ENCODE measurements at places on chromosomes 11 and 22.
A peak's percentile ranks its signal among the peaks of the same experiment; 100 is the strongest.

DNA sequence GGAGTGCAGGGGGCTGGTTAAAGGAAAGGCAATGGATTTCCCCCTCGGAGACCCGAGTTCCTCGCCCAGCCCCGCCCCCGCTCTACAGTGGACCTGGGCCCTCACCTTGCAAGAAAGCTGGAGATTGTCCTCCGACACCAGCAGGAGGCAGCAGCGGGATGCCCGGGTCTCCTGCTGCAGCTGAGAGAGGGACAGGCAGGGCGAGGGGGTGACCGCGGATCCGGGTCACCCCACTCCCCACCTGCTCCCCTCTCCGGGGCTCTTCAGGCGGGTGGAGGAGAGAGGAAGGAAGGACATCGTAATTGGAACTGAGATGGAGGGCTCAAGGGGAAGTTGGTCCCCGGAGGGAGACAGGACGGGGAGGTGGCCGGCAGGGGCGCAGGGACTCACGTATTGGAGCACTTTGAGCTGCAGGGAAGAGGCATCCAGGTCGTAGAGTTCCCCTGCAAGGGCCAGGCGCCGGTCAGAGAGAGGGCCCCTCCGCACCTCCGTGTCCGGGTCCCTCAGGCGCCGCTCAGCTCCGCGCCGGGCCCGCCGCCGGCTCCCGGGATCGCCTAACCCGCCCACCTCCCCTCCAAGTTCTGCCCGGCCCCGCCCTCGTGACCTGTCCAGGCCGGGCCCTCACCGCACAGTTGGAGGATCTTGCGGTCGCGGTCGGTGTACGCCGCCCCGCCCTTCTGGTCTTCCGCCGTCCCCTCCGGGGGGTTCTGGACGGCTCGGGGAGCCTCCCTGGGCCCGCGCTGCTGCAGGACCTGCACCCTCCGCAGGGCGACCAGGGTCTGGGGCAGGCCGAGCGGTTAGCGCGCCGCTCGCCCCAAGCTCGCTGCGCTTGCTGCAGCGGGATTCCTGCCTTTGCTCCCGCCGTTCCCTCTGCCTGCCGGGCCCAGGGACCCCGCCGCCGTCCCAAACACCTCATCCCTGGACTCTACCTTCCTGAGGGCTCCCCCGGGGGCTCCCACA lies 84.1 kb downstream of the PDE2A start:
- DNase-seq = no peak

- no peak for DNase-seq
Observed at GRCh38 chr11:19895776-19896175, 183.1 kb downstream of the NAV2 start.

DNA sequence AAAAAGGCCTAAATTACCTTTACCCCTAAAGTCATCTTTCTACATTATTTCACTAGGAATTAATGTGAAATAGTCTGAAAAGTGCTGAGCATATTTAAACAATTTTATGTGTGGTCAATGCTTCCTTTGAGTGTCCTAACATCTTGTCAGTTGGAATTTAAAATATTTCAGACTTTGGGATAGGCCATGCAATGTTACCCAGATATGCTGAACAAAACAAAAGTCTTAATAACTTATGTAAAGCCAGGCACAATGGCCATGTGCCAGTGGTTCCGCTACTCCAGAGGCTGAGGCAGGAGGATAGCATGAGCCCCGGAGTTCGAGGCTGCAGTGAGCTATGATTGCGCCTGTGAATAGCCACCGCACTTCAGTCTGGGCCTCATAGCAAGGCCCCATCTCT lies 137.4 kb downstream of the CADM1 start:
- no peak for DNase-seq

GRCh38 chr11:61626580-61627380 lies 45.9 kb upstream of the SYT7 start:
- DNase-seq = no peak

- peak; percentile 15 for DNase-seq
Observed at GRCh38 chr22:33000342-33001280, 57.6 kb downstream of the SYN3 start.

GRCh38 chr11:47244448-47245350 lies 3.9 kb downstream of the ACP2 start:
- DNase-seq = no peak

DNA sequence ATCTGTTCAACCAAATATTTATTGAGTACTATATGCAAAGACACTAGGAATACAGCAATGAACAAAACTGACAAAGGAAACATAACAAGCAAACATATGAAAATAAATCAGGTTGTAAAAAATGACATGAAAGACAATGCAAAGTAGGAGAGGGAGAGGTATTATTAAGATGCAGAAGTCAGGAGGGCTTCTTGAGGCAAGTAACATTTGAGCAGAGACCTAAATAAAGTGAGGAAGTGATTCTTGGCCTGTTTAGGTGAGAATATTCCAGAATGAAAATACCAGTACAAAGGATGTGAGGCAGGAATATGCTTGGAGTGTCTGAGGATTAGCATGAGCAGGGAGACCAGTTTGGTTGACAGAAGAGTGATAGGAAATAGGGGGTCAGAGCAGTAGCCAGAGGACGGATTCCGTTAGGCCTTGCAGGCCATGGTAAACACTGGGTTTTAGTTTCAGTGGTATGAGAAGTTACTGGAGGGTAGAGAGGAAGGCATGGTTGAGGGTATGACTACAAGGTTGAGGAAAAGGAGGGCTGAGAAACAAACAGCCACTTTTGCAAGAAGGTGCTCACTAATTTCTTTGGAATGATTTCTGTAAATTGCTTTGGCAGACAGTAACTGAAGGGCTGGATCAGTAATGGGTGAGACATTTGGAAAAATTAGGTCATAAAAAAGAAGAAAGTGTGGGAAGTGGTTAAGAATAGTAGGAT lies 191.9 kb downstream of the SWAP70 start:
- DNase-seq = no peak

DNA sequence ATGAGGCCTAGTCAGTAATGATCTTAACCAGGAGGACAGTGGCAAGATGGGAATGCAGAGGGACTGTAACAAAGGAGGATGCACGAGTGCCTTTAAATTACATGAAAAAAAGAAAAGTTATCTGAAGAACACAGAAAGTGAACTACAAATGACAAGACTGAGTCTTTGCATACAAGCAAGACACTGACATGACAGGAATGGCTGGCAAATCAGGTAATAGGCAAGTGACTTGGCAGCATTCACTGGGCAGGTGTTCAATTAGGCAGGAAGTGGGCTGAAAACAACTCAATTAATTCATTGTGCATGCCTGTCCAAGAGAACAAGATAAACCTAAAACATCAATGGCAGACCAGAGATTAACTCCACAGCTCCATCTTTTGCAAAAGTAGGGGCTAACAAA lies 24.0 kb downstream of the SMCO4 start:
- DNase-seq = no peak

- no peak for DNase-seq
Observed at GRCh38 chr11:130523609-130524008, 75.2 kb downstream of the ADAMTS15 start.

DNA sequence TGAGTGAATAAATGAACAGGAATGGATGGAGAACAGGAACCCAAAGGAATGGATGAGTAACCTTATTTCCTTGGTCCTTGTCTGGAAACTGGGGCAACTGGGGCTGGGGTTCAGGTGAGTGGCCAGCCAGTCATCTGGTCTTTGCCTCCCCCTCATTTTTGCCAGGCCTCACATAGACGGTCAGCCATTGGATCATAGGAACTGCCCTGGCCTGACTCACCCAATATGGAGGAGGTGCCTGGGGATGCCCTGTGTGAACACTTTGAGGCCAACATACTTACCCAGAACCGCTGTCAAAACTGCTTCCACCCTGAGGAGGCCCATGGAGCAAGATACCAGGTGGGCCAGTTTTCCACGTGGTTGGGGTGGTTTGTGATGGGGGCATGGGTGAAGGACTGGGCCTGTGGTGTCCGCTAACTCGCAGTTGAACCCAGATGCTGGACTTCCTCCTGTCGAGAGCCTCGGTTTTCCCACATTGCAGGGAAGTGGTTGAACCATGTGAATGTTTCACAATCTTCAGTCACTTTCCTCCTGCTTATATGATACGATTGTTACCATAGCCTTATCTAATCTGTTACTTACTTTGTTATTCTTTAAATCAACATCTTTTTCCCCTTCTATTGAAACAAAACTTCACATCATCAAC lies 4.4 kb downstream of the TRIOBP start:
- DNase-seq = no peak

- no peak for DNase-seq
Observed at GRCh38 chr22:23163665-23164064, 16.6 kb upstream of the BCR start.

- no peak for DNase-seq
Observed at GRCh38 chr11:12516387-12517105, 139.2 kb downstream of the PARVA start.

GRCh38 chr11:132851247-132851646 lies 681.1 kb downstream of the OPCML start:
- no peak for DNase-seq
